NCI-H187 (cell line): ENCODE measurements at places on chromosomes 3 and 15.

GRCh38 chr3:186127463-186127862 is 18.6 kb upstream of the ETV5 start:
- DNase-seq = no peak

DNA sequence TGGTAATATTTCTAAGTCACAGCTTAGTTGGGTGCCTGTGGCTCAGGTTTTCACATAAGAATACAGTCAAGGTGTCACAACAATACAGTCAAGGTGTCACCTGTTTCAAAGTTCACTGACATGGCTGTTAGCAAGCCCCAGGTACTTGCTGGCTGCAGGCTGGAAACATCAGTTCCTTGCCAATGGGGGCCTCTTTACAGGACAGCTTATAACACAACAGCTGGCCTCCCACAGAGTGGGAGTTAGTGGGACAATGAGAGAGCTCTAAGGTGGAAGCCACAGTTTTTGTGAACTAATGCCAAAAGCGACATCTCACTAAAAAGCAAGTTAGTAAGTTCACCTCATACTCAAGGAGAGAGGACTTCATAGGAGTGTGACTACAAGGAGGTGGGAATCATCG is 45.4 kb downstream of the GPR156 start:
- no peak for DNase-seq

DNA sequence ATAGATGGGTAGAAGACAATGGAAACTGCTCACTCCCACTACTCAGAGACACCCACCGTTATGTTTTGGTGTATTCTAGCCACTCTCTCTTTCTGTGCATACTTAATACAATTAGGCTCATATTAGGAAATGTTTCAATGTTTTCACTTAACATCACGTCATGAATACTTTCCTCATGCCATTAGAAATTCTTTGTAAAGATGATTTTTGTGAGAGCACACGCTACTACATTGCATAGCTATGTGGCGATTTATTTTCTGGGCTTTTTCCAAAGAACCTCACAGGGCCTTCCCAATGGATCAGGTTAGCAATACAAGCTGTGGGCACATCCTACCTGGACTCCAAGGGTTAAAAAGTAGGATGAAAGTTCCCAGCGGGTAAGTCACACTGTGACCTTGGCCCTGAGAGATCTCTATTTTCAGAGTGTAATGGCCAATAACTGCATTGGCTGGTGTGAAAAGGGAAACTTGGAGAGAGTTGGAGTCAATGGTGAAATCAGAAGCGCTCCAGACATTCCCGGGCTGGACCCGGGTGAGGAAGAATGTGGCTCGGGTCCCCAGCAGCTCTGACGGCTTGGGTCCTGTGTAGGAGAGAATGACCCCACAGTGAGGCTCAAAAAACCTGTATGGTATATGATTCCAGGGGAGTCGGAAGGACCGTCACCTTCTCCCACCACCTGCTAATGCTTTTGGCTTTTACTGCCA is 25.8 kb upstream of the TGM5 start:
- no peak for DNase-seq

- DNase-seq = no peak
These were observed 123.3 kb upstream of the BFSP2 start for GRCh38 chr3:133276594-133276993.

DNA sequence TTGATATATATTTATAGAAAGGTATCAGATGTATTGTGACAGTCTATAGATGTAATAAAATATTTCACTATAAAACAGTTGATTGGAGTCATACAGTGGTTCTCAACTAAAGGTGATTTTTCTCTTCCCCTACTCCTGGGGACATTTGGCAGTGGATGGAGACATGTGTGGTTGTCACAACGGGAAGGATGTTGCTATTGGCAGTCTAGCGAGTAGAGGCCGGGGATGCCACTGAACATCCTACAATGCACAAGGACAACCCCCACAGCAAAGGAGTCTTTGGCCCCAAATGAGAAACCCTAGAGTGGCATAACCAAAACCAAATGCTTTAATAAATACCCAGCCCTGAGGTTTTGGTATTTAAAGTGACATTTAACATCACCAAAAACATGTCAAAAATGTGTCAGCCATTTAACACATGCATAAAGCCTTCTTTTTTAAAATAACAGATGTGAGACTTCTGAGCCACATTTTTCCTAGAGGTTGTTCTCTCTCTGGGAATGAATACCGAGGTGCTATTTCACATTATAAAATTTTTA is 367.5 kb downstream of the PTPRG start:
- DNase-seq = no peak

GRCh38 chr3:45800611-45801010 is 4.3 kb upstream of the SLC6A20 start:
- DNase-seq = no peak

GRCh38 chr3:23696842-23697241 is 108.9 kb upstream of the UBE2E1 start:
- no peak for DNase-seq

DNA sequence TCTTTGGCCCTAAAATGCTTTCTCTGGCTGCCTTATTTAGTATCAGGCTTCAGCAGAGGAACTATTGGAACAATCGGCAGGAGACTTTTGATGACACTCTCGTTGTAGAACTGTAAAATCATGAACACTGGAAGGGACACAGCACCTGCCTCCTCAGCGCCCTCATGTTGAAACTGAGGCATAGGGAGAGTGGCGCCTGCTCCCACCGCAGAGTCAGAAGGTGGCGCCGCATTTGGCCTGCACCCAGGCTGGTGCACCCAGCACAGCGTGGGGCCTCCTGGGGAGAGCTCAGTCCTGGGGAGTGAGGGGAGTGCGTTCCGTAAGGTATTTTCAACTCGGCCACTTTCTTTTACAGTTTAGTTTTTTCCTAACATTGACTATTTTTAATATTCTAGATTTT is 78.2 kb upstream of the BLM start:
- DNase-seq = no peak

DNA sequence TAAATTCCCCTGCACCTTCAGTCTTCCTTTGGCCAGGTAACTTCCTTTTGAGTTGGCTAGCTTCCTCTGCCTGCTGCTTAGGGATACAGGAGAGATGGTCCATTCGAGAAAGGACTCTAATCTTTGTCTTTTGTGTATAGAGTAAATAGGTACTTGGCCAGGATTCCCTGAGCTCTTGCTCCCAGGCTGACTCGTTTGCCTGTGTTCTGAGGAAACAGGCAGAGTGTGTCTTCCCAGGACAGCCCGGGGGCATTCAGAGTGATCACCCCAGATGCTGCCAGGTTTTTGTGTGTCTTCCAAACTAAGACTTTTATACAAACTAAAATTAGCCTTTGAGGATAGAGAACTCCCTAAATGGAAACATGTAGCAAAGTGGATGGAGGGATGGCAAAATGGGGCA is 39.5 kb downstream of the TMEM108 start:
- no peak for DNase-seq

GRCh38 chr15:65089206-65089824 is 12.8 kb downstream of the KBTBD13 start:
- DNase-seq = no peak

- no peak for DNase-seq
These were observed 788.2 kb upstream of the ARPP21 start for GRCh38 chr3:34851137-34851536.

- no peak for DNase-seq
These were observed 619.5 kb upstream of the CBLB start for GRCh38 chr3:106488331-106488730.

DNA sequence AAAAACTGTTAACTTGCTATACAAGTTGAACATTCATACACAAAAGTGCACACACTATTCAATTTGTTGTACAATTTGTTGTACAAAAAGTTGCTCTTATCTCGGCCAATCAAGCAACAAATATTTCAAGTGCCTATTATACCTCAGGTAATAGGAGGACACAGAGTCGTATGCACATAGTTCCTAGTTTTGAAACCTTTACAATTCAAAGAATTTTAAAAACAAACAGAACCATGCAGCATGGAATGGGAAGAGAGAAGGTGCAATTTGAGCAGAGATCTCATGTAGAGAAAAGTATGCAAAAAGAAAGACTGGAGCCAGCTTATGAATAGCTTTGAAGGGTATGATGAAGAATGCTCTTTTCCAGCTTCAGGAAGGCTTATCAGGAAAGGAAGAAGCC is 46.5 kb upstream of the ARPP19 start:
- no peak for DNase-seq

DNA sequence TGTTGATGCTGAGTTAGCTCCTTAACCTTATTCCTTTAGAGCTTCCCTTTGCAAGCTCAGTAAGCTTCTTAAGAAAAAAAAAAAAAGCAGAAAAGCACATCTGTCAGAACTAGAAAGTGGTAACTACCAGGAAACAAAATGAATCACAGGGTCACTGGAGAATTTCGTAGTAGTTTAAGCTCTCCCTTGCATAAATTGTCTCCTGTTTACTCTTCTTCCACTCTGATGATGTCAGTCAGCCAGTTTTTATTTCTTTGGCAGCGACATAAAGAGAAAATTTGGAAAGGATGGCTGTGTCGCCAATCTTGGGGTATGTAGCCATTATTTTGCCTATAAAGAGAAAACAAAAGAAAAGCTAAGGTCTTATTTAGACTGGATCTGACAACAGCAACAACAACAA is 3.2 kb upstream of the GABRR3 start:
- no peak for DNase-seq

GRCh38 chr3:46825450-46825849 is 37.8 kb downstream of the MYL3 start:
- no peak for DNase-seq

DNA sequence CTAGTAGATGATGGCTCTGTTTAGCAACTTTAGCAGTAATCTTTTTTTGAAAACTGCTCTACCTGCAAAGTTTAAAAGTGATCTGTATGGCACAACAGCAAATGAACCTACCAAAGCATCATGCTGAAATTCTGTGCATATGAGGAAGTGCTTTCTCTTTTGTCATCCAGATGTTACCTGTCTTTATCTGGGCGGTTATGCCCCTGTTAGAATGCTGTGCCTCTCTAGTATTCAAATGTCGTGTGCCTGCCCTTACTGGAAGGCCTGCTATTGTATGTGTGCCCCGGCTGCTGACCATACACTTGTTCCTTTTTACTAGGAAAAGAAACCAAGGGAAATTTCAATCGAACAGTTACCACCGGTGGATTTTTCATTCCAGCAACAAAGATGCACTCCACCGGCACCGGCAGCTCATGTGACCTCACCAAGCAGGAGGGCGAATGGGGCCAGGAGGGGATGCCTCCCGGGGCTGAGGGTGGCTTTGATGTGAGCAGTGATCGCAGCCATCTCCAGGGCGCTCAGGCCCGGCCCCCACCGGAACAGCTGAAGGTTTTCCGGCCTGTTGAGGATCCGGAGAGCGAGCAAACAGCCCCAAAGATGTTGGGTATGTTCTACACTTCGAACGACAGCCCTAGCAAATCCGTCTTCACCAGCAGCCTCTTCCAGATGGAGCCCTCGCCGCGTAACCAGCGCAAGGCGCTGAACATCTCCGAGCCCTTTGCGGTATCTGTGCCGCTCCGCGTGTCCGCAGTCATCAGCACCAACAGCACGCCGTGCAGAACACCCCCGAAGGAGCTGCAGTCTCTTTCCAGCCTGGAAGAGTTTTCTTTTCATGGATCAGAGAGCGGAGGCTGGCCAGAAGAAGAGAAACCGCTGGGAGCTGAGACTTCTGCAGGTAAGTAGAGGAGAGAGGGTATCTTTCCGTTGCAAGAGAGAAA is 61.6 kb downstream of the TMEM39A start:
- DNase-seq = no peak

DNA sequence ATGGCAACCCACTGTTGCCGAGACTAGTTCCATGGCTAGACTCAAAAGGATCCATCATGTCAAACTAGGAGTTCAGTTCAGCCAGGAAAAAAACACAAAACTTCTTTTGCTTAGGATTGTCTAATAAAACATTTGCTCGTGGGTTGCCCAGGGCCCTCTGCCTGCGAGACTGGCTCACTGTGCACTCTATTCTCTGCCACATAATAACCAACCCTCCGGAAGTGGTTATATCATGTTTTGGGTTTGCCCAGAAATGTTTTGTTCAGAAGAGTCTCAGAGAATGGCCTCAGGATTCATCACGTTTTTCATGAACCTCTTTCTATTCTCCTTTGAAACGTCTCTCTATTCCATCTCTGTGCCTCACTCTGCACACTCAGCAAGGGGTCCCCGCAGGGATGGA is 216.1 kb downstream of the SV2B start:
- no peak for DNase-seq

- DNase-seq = no peak
These were observed 82.8 kb downstream of the SEMA5B start for GRCh38 chr3:122944671-122945161.

GRCh38 chr3:11555881-11556633 is 87.7 kb downstream of the VGLL4 start:
- DNase-seq = no peak

DNA sequence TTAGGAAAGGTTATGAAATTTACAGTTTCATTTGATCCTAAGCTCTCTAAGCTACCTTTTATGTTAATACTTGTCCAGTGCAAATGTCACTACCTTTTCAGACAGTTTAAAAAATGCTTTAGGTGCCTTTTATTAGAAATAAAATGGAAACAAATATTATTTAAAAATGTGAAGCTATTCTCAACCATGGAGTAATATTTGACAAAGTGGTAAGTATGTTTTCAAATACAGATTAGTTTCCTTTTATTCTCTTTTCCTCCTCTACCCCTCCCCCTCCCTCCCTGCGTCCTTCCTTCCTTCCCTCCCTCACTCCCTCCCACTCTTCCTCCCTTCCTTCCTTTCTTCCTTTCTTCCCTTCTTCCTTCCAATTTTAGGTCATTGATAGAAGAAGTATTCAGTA is 6.3 kb downstream of the LRRC3B start:
- DNase-seq = no peak

DNA sequence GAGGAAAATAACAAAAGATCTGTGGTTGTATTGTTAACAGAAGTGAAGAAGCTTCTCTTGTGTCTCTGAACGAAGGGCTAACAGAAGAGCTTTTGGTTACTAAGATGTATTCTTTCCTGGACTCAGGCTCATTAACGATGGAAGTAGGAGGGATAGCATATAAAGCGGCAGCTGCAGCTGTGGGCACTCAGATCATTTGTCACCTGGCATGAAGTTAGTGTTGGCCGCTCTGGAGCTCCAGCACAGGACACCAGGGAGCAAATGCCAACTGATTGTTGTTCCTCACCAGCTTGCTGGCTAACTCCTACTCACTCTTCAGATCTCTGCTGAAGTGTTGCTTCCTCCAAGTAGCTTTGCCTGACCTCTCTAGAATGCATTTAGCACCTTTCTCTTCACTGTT is 15.5 kb upstream of the SLITRK3 start:
- no peak for DNase-seq
